ENCODE measurements at places on chromosomes 7 and 10.

GRCh38 chr10:78255796-78256638 lies 222.4 kb downstream of the RPS24 start:
- DNase-seq: peak; percentile 97

GRCh38 chr10:101006593-101007098 lies 7.0 kb downstream of the LZTS2 start:
- DNase-seq: no peak

DNA sequence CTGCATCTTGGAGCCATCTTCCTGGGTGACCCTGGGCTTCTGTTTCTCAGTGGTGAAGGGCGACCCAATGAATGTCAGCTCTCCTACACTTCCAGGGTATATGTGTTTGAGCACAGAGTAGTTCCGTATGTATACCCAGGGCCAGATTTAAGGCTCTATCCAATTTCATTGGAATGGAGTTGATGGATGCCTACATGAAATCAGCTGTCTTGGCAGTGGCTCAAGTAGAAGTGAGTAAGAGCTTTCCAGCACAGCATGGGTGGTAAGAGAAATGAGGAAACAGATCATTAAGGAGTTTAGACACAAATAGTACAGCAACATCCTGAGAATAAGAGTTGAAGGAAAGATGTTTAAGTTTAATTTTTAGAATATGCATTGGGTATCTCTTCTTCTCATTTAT lies 433.0 kb downstream of the PAXIP1 start:
- no peak for DNase-seq

- no peak for DNase-seq
Observed at GRCh38 chr10:14671386-14671831, 103.3 kb downstream of the FAM107B start.

DNA sequence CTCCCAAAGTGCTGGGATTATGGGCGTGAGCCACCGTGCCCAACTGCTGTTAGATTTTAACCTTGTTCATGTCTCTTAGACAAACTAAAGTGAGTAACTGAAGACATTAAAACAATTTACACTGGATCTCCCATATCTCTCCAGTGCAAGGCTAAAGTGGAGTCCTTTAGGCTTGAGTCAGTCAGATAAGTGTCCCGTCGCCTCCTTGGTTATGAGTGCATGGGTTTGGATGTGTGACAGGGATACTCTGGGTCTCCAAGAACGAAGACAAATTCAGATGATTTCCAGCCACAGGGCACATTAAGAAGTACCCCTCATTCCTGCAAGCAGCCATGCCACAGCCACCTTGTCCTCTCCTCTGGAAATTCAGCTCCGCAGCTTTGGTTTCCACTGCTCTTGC lies 66.1 kb upstream of the PDZD8 start:
- DNase-seq: no peak

DNA sequence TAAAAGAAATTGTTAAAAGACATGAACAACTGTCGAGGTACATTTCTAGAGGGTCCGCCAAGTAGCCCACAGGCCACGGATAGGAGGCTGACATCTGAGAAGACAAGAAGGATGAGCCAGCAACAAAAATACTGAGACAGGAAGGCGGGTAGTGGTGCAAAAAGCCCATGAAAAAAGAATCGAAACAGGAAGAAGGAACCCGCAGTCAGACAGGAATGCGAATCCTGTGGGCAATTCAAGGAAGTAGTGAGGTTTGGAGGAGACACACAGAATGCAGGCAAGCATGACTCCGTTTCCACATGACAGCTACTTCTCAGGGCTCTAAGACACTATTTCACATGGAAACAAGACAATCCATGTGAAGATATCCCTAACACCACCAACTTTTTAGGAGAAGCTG lies 125.2 kb downstream of the DOCK4 start:
- peak; percentile 88 for DNase-seq

DNA sequence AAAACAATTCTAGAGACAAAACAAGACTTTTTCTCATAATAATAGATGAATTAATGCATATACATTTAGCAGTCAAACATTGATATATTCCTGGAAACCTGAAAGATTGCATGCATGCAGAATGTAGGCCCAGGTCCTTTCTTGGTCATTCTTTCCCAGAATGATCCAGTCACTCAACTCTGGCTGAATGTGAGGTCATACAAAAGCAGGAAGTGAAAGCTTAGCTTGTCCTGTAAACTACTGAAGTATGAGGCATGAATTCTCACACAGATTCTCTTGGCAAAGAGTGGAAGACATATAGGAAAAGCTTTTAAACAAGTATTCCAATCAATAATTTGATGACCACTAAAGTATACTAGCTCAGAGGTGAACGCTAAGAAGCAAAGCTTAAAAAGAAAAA lies 253.9 kb downstream of the PPP1R3A start:
- peak; percentile 14 for DNase-seq

DNA sequence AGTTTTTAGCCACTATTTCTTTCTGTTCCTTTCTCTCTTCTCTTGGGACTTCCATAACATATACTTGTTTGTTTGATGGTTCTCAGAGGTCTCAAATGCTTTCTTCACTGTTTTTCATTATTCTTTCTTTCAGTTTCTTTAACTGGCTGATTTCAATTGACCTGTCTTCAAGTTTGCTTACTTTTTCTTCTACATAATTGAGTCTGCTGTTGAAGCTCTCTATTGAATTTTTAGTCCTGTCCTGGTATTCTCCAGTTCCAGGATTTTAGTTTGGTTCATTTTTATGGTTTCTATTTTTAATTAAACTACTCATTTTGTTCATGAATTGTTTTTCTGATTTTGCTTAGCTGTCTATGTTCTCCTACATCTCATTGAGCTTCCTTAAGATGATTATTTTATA lies 1305.3 kb upstream of the CELF2 start:
- DNase-seq: no peak

- DNase-seq: no peak
Observed at GRCh38 chr10:509361-510102, 179.9 kb downstream of the DIP2C start.

GRCh38 chr7:77248154-77248553 lies 48.5 kb upstream of the FGL2 start:
- DNase-seq: no peak

DNA sequence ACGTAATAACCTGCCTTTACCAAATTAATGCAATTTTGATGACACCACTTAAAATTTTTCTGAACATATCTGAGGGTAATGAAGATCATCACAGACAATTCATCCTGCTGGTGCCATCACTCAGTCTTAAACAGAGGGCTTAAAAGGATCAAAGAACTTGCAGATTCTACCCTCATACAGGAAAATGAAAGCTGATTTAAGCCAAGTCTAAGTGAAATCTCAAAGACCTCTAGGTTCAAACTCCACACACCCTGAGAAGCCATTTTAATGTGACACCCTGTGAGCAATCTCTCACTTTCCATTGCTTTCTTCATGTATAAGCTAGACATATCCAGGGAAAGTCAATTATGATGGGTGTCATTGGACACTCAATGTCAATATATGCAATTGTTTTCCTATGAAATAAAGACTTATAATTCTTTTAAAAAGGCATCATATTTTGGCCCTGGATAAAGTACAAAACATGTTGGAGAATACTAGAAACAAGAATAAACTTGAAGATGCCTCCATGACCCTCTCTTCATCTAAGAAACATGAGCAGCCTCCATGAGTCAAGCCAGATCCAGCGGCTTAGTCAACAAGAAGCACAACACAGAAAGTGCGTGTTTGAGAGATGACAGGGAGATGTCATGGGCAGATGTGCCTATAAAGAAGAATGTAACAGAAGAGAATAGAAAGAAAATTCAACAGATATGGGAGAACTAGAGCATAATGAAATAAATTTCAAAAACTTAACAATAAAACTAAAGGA lies 291.9 kb downstream of the PARD3 start:
- DNase-seq: peak; percentile 66

DNA sequence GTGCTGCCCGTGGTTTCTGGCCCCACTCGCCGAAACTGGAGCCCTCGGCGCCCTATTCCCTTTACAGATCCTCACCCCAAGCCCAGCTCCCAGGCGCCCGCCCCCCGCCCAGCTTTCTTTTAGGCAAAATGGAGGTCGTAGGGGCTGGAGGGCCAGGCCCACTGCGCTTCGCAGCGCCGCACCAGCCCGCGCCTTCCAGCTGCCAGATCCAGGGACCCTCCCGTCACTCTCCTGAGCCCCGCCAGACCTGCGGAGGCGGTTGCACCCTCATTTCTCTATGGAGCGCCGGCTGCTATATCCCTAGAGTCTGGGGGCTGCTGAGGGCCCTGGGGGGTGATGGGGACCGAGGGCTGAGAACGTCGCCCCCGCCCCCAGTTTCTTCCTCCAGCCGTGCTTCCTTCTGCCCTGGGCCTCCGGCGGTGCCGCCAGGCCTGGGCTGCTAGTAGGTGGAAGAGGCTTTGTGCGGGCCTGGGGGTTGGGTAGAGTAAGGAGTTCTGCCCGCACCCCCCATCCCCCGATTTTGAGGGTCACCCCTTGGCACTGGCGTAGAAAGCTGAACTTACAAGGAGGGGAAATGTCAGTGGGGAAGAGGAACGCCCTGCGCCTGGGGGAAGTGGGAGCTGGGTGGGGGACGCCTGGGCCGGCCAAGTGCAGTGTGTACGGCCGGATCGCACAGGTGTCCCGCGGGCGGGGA lies 1.0 kb downstream of the GNB2 start:
- DNase-seq: peak; percentile 29

Measured in iris pigment epithelial cell (primary cell).